ENCODE measurements at places on chromosomes 6 and 20.

DNA sequence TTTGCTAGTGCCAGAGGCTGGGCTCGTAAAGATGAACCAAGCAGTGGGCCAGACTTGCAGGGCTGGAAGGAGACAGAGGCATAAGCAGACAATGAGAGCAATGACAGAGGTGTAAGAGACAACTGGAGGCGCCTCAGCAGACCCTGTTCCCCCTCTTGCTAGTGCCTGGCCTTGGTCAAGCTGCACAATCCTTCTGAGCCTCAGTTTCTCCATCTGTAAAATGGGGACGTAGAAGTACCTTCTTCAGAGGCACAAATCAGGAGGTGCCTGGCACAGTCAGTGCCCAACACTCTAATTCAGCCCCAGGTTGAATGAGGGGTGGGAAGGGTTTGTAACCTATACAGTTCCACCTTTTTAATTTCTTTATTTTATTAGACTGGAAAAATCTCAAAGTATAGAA is 23.2 kb downstream of the BPIFB1 start:
- no peak for DNase-seq

DNA sequence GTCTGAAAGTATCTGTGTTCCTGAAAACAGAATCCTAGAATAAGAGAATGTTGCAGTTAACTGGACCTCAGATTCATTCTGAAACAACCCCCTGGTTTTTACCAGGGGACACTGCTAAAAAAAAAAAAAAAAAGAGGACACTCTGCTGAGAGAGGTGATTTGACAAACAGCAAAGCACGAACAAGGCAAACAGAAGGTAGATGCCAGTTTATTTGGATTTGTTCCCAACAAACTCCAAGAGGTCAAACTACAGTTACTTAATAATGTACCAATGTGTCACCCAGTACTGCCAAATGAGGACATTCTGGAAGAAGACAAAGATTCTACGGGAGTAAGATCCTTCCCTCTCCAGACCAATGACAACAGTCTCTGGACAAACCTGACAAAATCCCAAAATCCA is 40.6 kb upstream of the SLC22A16 start:
- DNase-seq: no peak

GRCh38 chr6:153729189-153729588 is 309.9 kb upstream of the OPRM1 start:
- DNase-seq: no peak

DNA sequence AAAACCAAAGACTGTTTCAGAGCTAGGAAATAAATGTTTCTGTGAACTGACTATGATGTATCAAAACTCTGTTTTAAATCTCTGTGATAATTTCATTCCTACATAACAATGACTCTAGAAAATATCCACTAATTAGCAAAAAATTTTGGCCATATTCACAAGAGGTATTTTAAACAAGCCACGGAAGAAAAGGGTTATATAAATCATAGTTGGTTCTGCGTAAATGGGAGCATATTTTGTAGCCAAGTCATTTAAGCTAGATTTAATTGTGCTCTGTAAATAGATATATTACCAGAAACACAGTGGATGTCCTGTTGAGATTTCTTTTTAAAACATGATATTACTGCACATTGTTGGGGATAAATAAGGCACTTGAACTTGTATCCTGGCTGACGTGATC is 416.5 kb upstream of the PLCB4 start:
- DNase-seq: no peak

DNA sequence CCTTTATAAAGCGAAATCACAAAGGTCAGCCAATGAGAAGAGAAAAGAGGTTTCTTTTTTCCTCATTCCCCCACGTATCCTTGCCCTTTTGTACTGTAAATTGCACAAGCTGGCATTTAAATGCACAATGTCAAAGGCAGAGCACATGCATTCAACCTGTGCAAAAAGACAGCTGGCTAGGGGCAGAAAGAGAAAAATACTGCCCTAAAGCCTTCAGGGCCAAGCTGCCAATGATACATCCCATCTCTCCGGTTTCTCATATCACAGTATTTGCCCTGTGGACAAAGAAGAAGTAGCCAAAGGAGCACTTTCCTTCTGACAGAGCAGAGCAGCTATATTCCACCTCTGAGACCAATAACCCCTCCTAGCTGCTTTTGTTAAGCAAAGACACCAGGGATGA is 219.2 kb downstream of the TRDN start:
- DNase-seq: no peak

GRCh38 chr6:87982134-87982533 is 65.5 kb upstream of the SPACA1 start:
- no peak for DNase-seq

- no peak for DNase-seq
These were observed 870 bp upstream of the MDFI start for GRCh38 chr6:41637194-41638001.

DNA sequence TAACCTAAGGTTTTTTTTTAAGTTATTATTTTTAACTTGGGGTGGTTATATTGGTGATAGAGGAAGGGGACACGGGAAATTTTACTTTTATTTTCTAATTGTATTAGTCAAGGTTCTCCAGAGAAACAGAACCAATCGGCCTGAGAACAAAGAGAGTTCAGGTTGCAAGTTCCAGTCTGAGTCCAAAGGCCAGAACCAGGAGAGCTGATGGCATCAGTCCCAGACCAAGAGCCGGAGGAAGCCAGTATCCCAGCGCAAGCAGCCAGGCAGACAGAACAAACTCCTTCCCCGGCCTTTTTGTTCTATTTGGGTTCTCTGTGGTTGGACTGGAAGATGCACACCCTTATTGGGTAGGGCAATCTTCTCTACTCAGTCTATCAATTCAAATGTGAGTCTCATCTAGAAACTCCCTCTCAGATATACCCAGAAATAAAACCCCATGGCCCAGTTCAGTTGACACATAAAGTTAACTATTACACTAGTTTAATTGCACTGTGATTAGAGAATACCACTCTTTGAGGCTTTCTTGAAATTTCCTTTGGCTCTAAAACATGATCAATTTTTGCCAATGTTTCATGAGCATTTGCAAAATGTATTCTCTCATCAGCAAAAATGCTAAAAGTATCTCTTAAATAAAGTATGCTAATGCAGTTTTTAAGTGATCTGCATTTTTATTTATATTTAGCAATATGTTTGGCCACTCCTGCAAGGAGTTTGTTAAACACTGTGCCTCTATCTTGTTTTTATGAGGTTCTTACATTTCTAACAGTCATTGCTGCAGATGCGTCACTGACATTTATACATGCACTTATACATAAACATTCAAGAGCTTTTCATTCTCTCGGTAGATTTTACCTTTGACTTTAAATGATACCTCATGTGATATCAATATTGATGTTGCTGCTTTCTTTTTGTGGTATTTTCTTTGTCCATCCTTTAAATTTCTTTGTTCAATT is 103.2 kb upstream of the SSTR4 start:
- DNase-seq: no peak

DNA sequence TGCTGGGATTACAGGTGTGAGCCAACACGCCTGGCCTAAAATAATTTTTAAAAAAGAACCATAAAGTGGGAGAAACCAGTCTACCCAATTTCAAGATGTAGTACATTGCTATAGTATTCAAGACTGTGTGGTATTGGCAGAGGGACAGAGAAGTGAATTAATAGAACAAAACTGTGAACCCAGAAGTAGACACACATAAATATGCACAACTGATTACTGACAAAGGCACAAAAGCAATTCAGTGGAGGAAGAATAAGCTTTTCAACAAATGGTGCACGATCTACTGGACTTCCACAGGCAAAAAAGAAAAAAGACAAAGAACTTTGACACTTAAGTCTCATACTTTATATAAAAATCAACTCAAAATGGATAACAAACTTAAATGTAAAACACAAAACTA is 15.5 kb downstream of the ZBTB2 start:
- no peak for DNase-seq

- DNase-seq: no peak
These were observed 61.2 kb upstream of the SGK1 start for GRCh38 chr6:134379076-134379475.

- no peak for DNase-seq
These were observed 2.9 kb upstream of the SNRPB start for GRCh38 chr20:2473516-2473915.

DNA sequence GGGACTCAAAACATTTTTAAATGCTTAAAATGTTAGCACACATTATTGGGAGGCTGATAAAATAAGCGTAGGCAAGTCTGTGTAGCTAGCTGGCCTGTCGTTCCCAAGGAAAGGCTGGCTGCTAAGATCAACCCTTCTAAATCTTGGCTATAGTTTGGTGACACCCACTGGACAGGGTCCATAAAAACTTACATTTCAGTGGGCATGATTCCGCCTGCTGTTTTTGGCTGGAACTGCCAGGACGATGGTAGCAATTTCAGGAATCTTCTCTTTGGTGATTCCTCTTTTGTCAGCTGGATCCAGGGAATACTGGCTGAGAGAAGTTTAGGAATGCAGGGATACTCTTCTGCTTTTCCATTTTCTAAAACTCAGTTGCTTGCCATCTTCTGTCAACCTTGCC is 162.2 kb downstream of the NKAIN2 start:
- DNase-seq: no peak

GRCh38 chr6:90294989-90295853 is 1.4 kb downstream of the BACH2 start:
- DNase-seq: peak; percentile 54

DNA sequence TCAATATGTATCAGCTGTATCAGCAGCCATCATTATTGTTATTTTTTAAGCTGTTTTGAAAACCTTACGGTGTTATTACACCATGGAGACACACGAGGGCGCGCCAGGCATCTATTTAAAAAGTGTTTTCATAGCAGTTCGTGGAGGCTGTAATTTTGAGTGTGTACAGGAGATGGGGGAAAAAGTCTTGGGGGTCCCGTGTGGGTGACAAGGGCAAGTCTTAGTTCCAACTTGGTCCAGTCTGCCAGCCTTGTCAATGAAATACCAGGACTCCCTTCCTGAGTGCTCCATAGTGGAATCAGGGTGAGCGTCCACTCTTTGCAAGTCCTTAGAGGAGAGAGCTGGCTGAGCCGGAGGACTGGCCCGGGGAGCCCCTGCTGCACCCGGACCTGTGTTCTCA is 43.3 kb downstream of the SLC2A10 start:
- no peak for DNase-seq

GRCh38 chr6:15872241-15873103 is 209.6 kb upstream of the DTNBP1 start:
- no peak for DNase-seq

GRCh38 chr6:29142309-29142708 is 28.4 kb upstream of the OR2J2 start:
- no peak for DNase-seq

DNA sequence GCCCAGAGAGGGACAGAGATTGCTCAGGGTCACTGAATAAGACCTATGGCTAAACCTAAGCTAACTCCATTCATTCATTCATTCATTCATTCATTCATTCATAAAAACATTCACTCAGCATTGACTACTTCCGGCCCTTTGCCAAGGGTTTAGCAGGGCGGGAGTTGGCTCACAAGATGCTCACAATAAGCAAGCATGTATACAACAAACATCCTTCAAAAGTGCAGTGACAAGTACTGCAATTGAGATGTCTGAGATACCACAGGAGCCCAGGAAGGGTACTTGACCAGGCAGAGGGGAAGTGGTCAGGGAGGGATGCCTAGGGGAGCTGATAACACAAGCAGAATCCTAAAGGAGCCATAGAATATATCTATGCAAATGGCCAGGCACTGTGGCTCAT is 18.2 kb upstream of the KIAA1755 start:
- no peak for DNase-seq

DNA sequence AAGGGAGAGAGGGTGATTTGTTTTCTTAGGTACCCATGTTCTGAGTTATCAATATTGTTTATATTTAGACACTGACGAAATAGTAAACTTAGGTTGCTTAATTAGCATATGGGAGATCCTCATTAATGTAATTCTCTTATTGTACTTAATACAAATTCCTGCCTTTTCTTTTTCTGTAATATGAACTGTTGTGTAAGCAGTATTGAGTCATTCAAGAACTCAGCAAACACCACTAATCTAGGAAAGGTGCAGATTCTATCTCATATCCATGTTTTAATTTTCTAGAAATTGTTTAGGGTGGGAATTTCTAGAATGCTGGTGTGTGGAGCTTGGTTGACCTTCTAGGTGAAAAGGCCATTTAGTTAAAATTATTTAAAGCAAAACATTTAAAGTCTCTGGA is 216.0 kb downstream of the ZFAND3 start:
- no peak for DNase-seq

DNA sequence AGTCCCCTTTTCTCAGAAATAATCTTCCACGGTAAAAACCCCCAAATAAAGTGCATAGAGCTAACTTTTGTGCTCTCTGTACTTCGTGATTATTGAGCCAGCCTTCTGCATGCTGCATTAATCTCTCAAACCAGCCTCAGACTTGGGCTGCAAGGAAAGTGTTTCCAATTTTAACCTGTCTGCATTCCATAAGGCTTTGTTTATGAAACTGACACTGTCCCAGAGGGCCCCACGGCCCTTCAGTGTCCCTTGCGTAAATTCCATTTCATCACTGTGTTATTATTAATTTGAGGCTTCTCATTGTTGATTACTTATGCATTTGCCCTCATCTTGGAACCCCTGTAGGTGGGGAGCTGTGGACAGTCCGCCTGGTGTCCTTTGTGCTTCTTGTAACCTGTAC is 15.6 kb upstream of the SNRPB2 start:
- no peak for DNase-seq

- no peak for DNase-seq
These were observed 158.1 kb upstream of the ARG1 start for GRCh38 chr6:131414956-131415355.

DNA sequence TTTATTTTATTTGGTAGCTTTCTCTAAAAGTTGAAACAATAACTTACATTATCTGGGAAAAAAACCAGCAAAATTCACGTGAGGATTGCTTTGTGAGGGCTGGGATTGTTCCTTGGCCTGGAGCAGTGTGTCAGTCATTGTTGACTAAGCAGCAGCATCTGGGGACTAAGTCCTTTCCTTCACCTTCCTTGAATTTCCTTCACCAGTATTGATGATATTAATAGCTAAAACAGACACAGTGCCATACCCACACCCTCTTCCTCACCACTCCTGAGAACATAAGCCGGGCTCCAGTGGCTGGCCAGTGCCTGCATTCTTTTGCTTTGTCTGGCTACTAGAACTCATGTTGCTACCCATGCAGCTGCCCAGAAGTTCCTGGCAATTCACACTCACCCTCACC is 23.7 kb downstream of the PLCB1 start:
- DNase-seq: no peak

GRCh38 chr6:147715035-147715434 is 206.5 kb downstream of the SAMD5 start:
- DNase-seq: no peak

DNA sequence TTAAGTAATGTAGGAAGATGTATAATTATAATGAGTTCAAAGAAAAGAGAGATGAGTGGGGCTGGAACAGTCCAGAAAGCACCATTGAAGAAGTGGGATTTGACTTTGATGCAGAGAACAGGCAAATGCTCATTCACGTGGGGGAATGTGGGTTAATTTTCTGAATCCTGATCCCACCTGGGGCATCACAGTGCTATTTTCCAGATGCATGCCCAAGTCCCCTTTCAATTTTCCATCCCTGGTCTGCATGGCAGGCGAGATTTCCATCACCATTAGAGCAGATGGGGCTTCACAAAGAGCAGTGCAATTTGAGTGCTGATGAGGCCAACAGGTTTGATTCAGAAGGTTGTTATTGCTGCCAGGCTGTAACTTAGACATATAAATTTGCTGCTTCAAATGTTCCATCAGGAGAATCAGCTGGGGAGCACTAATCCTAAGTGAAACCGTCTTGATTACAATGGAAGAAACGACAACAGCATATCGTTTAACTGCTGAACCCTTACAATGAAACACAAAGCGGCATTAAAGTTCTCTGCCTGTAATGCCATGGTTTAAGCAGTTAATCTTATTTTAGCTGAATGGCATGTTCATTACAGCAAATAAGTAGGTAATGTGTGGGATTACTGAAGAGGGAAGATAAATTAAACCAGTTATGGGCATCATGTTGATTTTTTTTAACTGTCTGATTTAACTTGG is 45.2 kb downstream of the OSTM1 start:
- no peak for DNase-seq

Data from effector memory CD4-positive, alpha-beta T cell (primary cell).